AG10803 (cell line): ENCODE measurements at places on chromosomes 2 and 18.

DNA sequence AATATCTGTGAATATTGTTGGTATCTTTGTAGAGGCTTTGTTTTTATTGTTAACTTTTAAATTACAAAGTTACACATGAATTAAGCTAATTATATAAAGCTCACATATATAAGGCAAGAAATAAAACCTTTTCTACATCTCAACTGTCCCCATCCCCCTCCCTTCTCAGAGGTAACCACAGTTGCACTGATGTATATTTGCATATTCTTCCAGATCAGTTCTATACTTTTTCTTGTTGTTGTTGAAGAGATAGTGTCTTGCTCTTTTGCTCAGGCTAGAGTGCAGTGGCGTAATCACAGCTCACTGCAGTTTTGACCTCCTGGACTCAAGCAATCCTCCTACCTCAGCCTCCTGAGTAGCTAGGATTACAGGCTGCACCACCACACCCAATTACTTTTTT is 36.0 kb upstream of the CDC42EP3 start:
- DNase-seq, result no peak

- DNase-seq, result no peak
Measured at GRCh38 chr2:3294493-3294892, 83.1 kb downstream of the EIPR1 start.

DNA sequence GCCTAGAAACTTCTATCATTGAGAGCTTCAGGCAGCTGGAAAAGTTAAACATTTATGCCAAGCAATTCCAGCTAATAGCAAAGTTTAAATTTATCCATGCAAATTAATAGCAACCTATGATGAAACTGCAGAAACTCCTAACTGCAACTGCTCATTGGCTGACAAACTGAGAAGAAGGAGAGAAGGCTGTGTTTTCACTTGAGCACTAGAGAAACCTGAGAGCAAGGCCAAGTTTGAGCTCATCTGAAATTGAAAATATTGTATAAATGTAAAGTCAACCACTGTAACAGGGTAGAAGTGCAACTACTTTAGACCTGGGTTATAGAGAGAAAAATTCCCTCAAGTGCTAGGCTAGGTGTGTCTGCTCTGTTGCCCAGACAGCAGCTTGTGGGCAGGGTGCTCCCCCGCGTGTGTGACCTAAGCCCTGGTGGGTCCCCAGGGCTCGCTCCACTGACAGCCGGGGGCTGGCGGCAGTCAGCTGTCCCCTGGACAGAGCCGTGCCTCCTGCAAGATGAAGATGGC is 50.2 kb downstream of the CABYR start:
- no peak for DNase-seq

GRCh38 chr2:133437492-133437891 is 130.8 kb downstream of the NCKAP5 start:
- no peak for DNase-seq

DNA sequence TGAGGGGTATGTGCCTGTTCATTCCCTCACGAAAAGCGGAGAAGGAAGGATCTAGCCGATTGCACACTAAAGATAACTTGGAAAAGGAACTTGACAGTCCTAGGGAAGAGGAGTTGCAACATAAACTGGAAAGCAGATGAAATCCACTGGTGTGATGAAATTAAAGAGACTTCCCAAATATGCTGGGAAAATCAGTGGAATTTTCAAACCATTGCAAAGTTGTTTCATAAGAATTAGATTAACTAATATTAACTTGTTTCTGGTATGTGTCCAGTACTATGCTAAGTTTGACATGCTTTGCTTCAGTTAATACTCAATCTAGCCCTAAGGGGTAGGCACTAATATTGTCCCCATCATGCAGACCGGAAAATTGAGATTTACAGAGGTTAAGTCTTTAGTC is 222.7 kb downstream of the IKZF2 start:
- DNase-seq, result peak; percentile 90

DNA sequence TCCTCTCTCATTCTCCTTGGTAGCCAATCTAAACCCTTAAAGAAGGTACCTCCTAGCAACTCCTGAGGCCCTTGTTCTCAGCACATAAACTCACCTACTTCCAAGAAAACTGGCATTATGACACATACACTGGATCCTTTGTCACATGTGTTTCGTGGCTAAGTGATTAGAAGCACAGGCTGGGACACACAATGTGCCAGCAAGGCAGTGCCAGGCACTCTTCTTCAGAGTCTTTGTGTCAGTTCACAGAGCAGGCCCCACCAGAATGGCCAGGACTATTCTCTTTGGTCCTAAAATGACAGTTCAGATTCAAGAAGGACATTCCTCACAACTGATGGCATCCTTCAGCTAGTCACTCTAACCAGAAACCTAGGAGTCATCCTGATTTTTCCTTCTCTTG is 40.3 kb downstream of the SMC6 start:
- DNase-seq, result no peak

DNA sequence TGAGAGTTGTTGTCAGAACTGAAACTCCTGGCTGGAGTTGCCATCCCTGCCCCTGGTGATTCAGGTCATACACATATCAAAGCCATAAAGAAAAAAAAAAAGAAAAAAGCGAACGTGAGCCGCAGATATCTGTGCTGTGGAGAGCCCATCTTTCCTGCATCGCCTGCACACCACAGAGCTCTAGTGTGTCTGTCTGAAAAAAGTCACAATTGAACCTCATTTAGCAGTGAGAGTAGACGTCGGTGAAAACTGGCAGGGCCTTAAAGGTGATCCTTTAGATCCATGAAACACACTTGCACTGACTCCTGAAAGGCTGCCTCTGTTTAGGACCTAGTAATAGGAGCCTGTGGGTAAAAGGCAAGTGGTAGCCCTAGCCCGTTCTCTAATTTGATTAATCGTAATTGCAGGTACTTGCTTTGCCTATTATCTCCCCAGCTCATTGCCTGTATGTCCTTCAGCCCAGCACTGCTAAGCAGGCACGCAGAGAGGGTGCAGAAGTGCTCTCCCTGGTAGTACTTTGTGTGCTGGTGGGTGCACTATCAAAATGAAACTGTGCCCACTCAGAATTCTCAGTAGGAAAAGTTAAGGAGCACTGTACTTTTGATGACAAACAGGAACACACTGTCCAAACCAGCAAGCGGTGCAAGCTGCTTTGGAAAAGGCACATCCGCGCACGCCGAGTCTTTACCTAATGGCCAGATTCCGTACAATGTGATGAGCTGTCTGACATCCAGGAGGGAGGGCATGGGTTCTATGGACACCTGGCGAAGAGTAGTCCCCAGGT is 103.5 kb upstream of the ASB18 start:
- DNase-seq, result no peak

DNA sequence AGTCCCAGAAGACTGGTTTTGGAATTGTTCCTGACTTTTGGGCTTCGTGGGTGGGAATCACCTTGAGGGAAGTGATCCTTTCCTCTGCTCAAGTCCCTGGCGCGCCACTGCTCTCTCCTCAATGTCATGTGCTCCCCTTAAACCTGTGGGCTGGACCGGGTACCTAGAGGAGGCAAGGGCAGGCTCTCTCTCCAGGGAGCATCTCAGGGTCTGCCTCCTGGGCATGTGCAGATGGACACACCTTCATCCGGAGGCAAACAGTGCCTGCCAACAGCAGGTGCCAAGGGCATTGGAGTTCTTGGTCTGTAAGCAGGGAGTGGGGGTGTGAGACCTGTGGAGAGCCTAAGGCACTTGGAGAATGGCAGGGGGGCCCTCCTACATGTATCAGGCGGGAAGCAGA is 142.6 kb downstream of the INHBB start:
- no peak for DNase-seq

- no peak for DNase-seq
Measured at GRCh38 chr18:34352385-34353163, 127.9 kb upstream of the NOL4 start.

- DNase-seq, result no peak
Measured at GRCh38 chr18:48636436-48636835, 97.6 kb downstream of the CTIF start.

GRCh38 chr18:48942086-48942485 is 8.7 kb downstream of the SMAD7 start:
- DNase-seq, result no peak

- DNase-seq, result peak; percentile 94
Measured at GRCh38 chr2:162242586-162243280, 512 bp downstream of the FAP start.

DNA sequence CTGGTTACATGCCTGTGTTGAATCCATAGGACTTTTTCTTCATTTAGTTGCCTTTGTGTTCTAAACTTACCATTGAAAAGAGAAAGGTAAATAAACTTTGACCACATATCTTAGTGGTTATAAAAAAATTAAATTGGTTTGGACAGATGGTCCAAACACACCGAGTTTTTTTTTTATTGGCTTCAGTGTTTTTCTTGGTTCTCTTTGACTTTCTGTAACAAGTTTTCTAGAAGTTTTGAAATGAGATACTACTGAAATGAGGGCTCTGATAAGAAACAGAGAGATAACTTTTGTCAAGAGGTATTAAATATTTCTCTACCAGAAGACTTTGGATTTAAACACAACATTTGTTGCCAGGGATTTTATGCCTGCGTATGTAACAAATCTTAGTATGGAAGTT is 20.7 kb downstream of the SPTBN1 start:
- DNase-seq, result no peak

- DNase-seq, result no peak
Measured at GRCh38 chr2:61978522-61978921, 73.0 kb downstream of the COMMD1 start.

DNA sequence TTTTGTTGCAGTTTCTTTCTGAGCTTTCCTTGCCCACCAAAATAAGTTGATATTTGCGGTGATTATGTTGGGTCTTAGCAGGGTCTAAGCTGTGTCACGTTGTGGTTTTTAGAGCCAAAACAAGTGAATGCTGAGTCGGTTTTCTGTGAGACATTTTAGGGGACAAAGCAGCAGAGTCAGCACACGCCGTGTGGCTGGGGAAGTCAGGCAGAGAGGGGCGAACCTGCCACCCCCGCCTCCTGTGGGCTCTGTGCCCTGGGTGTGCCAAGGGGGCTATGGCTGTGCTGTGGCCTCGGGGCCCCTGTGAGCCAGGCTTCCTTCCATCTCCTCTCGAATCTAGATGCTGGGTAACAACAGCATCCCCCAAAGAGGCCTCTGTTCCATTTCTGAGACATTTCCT is 30.8 kb upstream of the TMEM87B start:
- no peak for DNase-seq

DNA sequence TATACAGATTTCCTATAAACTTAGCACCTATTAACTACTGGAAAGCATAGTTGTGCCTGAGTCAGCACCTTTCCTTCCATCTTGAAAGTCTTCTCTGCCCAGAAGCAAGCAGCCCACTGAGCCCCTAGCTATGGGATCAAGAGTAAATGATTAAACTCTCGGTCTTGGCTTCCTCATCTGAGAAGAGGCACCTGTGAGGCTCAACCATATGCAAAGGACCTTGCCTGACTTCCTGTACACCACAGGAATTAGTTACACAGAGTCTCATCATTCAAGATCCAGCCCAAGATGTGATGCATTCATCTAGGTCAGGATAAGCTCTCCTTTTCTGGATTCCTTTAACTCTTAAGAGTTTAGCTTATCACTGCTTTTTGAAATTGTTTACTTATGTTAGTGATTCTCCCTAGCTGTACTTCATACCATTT is 96.0 kb downstream of the CDH2 start:
- no peak for DNase-seq

- peak; percentile 4 for DNase-seq
Measured at GRCh38 chr2:136248242-136248641, 130.3 kb upstream of the CXCR4 start.

- peak; percentile 75 for DNase-seq
Measured at GRCh38 chr2:119240311-119241204, 16.9 kb downstream of the STEAP3 start.

GRCh38 chr2:59733970-59734369 is 819.5 kb downstream of the BCL11A start:
- DNase-seq, result no peak

DNA sequence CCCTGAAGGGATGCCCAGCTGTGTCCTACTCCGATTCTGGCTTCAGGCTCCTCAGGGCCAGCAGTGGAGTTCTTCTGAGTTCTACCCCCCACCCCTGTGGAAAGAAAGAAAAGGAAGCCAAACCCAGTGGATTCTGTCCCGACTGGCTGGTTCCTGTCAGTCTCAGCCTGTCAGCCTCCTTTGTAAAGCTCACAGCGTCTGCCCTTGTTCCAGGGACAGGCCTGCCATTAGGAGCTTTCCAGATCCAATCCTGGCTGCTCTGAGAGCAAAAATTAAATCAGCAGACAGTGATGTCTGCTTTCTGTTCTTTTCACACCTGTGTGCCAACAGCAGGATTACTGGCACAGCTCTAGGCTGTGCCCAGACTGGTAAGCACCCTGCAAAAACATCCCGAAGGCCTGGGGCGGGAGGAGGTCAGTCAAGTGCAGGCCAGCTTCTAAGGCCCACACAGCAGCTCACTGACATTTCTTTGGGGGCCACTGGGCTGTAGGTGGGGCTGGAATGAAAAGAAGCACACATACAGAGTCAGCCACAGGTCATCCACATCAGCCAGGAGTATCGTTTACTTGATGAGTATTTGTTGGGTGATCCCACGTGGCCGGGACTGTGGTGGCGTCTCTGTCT is 69.1 kb downstream of the EHD3 start:
- no peak for DNase-seq

GRCh38 chr2:230216489-230216888 is 3.3 kb downstream of the SP110 start:
- no peak for DNase-seq

DNA sequence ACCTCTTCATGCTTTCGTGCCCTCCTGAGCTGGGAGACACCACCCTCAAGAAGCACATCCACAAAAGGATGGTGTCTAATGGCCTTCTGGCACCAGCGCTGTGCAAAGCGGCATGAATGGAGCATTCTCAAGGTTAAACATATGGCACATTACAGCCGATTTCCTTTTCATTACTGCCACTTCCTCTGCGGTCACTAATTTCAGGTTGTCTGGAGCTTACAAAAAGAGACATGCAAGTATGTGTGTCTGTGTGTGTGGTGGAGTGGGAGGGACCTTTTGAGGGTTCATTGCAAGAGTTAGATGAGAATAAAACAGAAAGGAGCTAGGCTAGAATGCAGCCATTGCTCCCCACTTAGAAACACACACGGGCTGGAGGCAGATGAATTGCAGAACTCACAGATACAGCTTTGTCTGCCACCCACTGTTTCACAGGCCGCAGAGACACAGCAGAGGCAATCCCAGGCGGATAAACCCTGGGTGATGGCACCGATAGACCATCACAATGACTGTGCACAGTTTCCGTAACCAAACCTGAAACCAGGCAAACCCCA is 76.0 kb downstream of the TGIF1 start:
- DNase-seq, result no peak

DNA sequence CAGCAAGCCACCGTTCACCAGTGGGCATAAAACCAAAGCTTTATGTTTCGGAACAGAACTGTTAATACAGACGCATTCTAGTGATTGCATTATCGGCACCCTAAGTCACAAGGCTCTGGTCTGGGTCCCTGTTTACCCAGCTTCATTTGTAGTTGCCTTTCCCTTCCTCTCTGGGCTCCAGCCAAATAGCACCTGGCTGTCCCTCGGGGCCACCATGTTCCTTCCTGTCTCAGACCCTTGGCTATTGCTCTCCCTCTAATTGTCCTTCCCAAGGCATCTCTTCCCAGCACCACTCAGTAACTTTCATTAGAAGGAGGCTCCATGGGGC is 75.3 kb downstream of the SDC1 start:
- DNase-seq, result no peak

DNA sequence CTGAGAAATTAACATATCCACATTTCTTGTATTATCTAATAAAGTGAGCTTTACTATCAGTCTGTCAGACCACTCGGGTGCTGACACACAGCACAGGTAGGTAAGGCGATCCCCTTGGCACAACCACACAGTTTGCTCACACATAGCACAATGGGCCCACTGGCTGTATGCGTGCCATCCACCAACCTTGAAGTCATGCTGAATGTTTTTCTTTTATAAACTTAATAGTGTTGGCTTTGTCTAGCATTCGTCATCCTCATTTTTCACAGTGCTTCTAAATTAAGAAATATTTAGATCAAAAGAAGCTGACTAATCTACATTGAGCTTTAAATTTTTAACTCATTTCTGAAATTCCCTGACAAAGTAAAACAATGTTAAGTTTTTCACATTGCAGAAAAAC is 50.0 kb upstream of the PAPOLG start:
- DNase-seq, result peak; percentile 32
